Left ventricle myocardium inferior (tissue), 1 donor: ENCODE measurements at places on chromosomes 2 and 18.

- DNase-seq = no peak
These were observed 412 bp downstream of the GPD2 start for GRCh38 chr2:156436497-156437085.

DNA sequence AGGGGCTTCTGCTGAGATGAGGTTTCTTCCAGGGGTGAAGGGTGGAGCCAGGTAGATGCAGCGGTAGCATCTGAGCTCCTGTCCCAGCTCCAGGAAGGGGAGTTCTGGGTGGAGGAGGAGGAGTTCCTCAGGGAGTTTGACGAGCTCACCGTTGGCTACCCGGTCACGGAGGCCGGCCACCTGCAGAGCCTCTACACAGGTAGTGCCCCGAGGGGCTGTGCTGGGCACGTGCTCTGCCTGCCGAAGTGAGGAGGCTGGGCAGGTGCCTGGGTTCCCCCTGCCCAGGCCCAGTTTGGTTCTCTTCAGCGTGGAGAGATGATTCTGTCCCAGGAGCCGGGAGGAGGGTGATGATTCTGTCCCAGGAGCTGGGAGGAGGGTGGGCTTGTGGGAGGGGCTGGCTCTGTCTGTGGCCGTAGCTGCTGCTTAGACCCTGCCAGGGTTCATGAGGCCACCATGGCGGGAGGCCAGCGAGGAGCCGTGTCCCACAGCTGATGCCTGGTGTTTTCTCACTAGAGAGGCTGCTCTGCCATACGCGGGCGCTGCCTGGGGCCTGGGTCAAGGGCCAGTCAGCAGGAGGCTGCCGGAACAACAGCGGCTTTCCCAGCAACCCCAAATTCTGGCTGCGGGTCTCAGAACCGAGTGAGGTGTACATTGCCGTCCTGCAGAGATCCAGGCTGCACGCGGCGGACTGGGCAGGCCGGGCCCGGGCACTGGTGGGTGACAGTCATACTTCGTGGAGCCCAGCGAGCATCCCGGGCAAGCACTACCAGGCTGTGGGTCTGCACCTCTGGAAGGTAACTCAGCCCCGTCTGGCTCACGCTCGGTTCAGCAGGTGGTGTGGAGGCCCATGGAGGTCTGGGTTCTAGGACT, 8.2 kb downstream of the CAPN10 start:
- peak; percentile 18 for DNase-seq

DNA sequence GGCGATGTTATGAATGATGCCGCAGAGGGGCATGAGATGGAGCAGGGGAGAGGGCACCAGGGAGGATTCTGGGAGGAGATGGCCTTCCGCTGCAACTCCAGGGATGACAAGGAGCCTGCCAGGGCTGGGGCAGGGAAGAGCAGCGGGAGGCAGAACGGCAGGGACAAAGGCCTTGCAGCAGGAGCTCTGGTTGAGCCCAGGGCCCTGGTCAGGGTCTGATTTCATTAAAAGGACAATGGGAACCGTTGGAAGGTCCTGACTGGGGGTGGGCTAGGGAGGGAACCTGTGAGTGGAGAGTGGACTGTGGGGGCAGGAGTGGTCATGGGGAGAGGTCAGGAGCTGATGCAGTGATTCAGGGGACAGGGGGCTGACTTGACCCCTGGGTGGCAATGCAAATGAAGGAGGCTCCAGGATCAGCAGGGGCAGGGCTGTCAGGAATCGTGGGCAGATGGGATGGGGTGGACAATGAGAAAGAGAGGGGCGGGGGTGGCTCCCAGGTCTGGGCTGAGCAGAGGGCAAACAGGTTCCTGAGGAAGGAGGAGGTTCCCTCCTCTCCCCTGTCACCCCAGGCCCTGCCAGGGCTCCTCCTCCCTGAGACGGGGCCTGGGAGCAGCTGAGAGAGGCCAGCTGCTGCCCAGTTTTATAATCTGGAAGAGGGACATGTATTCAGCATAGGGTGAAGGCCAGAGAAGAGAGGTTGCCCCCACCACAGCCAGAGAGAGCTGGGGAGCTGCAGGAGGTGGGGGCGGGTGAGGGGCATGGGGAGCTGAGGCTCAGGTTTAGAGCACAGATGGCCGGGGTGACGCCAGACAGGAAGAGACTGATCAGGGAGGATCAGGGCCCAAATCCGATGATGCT, 7.3 kb upstream of the DUSP2 start:
- DNase-seq = no peak

DNA sequence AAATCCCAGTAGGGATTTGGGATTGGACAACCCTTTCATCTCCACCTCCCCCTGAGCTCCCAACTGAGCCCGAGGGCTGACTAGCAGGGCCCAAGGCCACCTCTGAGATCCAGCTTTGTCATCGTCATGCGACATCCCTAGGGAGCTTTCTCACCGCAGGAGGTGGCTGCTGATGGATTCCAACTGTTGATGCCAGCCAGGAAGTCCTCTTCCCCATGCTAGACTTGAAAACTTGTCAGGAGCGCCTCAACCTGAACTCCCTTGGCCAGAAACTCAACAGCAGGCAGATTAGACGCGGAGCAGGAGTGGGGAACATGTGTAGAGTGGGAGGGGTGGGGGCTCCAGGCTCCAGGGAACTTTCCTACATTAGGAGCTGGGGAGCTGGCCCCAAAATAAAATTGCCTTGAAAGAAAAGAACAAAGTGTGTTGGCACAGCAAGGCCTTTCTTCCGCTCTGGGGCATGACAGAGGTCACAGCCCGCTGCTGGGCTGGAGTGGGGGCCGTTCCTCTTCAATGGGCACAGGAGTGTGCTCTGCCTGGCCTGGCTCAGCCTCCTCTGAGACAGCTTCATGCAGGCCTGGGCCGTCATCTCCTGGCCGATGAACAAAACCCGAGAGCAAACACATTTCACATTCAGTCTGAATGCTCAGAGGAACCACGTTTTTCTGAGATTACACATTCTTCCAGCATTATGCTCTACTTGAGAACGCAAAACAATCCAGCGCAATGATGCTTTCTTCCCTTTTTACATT, 34.5 kb downstream of the EMILIN2 start:
- DNase-seq = peak; percentile 54

DNA sequence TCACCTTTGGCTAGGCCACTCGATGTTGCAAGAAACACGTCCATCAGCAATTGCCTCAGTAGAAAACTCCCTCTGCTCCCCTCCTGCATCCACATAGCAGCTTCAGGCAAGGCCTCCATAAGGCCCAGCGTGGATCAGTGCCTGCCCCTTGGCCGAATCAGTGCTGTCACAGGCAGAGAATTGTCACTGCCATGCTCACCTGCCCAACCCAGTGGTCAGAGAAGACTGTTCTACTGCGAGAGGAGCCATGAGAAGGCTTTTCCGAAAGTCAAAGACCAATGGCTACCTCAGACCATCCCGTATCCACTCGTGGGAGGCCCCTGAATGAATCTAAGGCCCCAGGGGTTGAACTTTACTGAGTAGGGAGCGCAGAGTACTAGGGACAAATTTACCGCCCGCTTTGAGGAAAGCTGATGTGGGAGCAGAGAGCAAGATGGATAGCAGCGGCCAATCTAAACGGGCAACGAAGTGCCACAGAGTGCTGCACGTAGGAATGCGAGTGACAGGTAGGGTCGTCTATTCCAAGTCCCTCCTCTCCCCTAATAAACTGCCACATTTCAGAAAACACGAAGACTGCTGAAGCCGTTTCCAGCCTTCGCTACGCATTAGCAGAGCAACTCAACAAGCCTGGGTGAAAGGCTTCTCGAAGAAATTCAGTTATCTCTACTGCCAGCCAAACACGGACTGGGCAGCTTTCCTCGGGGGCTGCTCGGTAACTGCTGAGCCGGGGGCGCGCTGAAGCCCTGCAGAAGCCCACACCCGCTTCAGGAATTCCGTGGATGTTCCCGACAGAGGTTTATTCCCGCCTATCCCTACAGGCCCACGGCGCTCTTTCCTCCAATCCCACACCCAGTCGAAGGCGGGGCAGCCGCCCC, 968 bp upstream of the RALBP1 start:
- no peak for DNase-seq

DNA sequence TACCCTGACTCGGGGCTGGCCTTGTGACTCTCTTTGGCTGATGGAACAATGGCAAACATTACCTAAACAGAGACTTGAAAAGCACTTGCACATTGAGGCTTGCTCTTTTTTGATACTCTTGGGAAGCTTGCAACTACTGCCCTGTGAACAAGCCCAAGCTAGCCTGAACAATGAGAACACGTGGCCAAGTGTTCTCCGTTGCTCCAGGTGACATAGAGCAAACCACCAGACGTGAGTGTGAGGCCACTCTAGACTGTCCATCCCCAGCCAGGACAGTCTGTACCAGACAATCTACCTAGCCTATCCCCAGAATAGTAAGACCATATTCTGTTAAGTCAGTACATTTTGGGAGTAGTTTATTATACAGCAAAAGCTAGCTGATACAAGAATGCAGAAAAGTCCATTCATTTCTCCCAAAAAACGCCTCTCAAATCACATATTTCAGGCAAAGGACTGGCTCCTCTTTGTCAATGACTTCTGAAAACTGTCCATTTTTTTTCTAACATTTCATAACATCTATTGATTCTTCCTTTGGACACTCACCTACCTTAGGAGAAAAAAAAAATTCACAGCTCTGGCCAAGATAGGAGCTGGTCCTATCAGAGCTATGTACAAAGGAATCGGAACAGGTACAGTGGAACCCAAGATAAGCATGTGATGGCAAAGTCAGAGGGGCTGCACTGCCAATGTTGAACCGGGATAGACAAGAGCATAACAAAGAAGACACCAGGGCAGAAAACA, 142.1 kb upstream of the PKDCC start:
- no peak for DNase-seq

DNA sequence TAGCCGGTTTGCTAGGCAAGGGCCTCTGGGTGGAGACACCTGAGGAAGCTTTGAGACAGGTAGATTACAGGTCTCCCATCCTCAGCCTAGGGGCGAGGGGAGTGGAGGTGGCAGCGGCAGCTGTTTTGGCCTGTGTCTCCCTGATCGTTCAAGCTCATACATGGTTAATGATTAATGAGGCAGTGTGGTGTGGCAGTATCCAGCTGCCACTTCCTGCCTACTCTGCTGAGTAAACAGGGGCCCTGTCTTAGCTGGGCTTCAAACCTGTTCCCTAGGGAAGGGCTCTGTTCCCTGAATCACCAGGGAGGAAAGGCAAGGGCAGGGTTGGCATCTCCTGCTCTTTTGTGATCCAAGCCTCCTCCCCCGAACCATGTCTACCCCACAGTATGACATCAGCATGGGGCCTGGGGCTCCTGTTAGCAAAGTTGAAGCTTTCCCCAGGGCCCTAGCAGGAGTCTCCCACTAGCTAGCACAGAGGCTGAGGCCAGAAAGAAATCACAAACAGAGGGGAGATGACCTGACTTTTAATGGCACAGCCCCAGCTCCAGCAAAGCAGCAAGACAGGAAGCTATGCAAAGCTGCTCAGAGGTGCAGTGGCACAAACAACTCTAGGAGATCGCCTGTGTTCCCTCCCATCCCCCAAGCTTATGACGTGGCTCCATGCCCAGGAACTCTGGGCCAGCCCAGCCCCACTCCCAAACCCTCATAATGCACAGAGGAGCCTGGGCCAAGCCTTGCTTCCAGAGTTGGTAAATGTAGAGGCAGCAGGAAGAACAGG, 3.7 kb upstream of the TUBA4B start:
- peak; percentile 72 for DNase-seq

DNA sequence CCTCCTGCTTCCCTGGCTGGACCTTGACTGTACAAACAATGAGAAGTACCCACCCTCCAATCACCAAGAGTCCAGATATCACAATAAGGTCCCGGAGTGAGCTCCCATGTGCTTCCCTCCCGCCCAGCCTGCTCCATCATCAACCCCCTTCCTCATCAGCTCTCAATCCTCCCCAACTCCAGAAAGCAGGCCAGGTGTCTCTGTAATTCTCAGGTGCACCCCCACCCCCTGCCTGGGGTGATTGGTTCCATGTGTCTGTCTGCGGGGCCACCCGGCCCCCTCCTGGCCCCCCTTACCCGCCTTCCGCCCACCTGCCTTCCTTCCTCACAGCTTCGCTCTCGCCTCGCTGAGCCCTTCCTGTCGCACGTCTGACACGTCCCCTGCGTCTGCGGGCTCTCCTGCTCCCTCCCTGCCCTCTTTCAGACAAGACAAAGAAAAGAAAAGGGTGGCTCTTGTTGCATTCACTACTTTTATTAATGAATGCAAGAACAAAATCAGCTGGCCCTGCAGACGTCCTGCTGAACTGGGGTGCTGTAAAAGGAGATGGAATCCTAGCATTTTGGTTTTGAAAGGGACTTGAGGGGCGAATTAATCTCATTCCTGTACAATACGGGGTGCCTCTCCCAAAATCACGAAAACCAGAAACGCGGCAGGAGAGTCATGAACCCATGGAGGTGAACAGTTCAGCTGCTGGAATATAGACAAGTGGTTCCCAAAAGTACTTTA, 26.5 kb upstream of the IGFBP2 start:
- DNase-seq = no peak

DNA sequence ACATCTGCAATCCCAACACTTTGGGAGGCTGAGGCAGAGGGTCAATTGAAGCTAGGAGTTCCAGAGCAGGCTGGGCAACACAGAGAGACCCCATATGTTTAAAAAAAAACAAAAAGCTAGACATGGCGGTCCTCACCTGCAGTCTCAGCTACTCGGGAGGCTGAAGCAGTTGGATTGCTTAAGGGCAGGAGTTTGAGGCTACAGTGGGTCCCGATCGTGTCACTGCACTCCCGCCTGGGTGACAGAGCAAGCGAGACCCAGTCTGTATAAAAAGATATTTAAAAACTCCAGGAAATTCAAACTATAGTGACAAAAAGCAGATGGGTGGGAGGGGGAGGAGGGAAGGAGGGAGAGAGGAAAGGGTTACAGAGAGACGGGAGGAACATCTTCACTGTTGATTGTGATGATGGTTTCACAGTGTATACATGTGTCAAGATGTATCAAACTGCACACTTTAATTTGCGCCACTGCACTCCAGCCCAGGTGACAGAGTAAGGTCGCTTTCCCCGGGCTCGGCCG, 942 bp upstream of the ZNF236 start:
- DNase-seq = no peak

GRCh38 chr2:103132536-103133217, 370.8 kb downstream of the TMEM182 start:
- DNase-seq = no peak

DNA sequence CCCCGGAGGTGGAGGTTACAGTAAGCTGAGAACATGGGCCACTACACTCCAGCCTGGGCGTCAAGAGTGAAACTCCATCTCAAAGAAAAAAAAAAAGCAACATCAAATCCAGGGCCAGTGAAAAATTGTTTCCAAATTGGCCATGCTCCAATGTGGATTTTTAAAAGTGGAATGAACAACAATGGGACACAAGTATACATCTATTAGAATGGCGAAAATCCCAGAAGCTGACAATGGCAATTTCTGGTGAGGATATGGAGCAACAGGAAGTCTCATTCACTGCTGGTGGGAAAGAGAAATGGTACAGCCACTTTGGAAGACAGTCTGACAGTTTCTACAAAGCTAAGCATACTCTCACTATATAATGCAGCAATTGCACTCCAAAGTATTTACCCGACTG, 161.4 kb downstream of the UXS1 start:
- DNase-seq = no peak
